ENCODE measurements at places on chromosomes 12 and 14.

DNA sequence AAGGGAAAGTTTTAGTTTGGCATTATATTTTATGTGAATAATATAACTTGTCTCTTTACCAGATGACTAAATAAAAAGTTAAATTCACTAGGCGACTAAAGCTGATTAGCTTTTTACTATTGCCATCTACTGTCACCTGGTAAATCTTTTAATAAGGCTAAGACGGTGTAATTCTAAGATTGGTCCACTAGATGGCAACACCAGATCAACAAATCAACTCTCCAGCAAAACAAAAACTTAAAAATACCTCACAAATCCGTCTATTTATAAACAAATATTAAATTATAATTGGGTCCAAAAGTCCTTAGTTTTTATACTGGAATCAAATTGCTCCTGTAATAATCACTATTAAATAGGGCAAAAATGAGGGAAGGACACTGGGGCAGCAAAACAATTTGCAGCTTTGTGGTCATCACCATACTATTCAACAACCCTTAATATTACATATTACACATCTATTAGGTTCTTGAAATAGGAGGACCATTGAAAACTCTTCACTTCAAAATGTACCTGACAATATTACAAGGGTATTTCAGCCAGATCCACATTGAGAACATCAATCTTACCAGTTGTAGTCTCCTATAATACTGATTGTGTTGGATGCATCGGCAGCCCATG lies 47.9 kb downstream of the GALC start:
- no peak for DNase-seq

GRCh38 chr12:54390176-54390667 lies 5.7 kb upstream of the ZNF385A start:
- DNase-seq = no peak

DNA sequence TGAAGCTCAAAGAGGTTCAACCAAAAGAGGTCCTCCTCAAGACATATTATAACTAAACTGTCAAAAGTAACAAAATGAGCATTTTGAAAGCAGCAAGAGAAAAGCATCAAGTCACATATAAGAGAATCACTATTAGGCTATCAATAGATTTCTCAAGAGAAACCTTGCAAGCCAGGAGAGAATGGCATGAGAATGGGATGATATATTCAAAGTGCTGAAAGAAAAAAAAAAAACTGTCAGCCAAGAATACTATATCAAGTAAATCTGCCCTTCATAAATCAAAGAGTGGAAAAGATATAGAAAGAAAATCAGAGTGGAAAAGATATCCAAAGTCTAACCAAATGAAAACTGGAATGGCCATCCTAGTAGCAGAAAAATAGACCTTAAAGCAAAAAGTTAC lies 39.3 kb upstream of the TSPAN11 start:
- DNase-seq = no peak

- DNase-seq = no peak
Observed at GRCh38 chr12:80708975-80709328, 1.5 kb downstream of the MYF6 start.

- no peak for DNase-seq
Observed at GRCh38 chr12:124322271-124322998, 27.5 kb downstream of the RFLNA start.

GRCh38 chr12:130640496-130640895 lies 75.6 kb downstream of the RIMBP2 start:
- no peak for DNase-seq

DNA sequence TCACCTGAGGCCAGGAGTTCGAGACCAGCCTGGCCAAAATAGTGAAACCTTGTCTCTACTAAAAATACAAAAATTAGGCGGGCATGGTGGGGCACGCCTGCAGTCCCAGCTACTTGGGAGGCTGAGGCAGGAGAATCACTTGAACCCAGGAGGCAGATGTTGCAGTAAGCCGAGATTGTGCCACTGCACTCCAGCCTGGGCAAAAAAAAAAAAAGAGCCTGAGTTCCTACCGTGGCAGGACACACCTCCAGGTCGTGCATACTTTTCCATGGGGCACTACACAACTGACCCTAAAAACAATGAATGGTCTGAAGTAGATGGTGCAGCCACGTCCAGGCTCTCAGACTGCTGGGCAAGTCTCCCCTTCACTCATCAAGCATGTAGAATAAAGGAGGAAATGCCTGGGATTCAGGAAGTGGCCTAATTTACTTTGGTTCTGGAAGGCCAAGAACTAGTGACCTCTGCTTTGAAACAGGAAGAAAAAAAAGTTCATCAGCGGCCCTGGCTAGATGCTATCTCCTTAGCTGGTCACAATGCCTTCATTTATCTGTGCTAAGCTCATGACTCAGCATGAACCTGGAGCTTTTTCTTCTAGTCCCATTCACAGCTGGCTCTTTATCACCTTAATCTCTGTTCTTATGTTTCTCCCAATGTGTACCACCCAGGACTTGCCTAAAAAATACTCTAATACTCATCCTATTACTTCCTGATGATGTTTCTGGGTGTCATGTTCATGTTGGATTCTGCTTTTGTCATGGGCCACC lies 55.8 kb upstream of the OR6J1 start:
- no peak for DNase-seq

DNA sequence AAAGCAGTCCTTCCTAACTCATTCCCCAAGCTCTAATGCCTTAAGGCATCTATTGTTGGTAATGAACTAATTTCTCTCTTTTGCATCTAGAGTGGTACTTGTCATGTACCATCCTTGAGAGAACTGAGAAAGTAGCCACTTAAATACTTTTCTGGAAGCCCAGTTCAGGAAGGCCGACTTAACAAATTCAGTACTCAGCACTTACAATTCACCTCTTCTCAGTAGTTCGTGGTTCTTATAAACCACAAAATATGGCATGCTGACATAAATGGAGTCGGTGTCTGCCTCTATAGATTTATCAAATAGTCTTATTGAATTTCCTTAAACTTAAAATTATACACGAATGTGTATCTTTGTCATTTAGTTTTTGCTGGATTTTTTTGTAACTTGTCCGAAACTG lies 9.4 kb upstream of the COCH start:
- DNase-seq = peak; percentile 67
